ENCODE measurements at places on chromosomes 3 and 15.

- no peak for DNase-seq
These were observed 20.3 kb downstream of the C3orf33 start for GRCh38 chr3:155785662-155786295.

DNA sequence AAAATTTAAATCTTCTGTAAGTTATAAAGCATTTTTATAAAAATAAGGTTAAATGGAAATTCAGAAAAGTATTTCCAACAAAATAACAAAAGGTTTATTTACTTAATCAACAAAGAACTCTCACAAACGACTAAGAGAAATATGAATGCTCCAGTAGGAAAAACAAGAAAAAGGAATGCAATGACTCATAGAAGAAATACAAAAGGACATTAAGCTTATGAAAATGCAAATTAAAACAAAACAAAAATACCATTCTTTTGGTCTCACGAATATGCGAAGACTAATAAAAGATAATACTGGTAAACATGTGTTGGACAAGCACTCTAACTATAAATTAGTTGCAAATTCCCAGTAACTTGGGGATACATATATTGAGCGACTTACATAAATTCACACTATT, 17.5 kb upstream of the TBC1D5 start:
- DNase-seq = no peak

DNA sequence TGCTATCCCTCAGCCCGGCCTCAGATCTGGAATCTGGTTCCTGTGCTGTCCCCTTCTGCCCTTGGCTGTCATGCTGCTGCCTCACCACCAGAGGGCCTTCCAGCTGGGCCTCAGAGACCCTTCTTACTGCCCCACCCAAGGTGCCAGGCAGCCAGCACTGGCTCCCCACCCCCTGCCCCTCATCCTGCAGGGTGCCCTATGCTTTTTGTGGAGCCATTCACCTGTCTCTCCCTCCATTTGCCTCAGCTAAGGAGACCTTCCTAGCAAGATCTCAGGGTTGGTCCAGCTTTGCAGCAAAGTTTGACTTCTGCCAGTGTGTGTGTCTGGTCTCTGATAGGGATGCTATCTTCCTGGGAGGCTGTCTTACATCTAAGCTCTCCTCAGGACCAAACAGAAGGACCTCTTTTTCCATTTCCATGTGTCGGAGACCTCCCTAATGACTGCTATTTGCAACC, 1.9 kb upstream of the VWA5B2 start:
- DNase-seq = peak; percentile 33

- DNase-seq = no peak
These were observed 137.5 kb upstream of the LRTM1 start for GRCh38 chr3:55065331-55065730.

GRCh38 chr3:8113626-8114025, 388.0 kb upstream of the LMCD1 start:
- no peak for DNase-seq

DNA sequence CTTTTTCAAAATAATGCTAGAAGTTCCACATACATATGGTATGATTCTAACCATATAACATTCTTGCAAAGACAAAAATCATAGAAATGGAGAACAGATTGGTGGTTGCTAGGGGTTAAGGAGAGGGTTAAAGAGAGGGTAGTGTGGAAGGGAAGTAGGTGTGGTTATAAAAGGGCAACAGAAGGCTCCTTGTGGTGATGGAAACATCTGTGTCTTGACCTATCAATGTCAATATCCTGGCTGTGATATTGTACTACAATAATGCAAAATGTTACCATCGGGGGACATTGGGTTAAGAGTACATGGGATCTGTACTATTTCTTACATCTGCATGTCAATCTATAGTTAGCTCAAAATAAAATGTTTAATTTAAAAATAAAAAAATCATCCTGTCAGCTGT, 67.8 kb upstream of the FSIP1 start:
- DNase-seq = no peak

DNA sequence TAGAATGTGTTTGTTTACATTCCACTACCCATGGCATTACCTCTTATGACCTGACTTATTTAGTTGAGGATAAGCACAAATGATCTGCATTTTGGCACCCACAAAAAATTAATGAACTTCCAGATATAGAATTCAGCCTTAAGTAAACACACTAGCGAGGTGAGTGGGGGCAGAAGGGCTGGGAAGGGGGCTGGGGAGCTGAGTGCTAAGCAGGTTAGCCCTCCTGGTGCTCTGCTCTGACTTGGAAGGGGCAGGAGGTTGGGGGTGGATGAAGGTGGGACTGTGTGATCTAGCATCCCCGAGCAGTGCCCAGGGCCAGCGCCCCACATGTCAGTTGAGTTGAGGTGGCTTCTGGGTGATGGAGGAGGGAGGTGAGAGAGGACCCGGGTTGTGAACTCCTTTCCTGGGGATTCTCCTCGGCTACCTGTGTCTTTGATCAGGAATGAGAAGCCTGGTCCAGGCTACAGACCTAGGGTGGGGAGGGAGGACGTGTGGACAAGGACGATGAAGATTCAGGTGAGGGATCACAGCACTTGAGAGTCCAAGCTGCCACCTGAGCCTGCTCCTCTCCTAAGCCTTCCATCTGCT, 178.6 kb upstream of the SMAD3 start:
- DNase-seq = no peak

GRCh38 chr3:16494814-16495431, 18.6 kb downstream of the RFTN1 start:
- no peak for DNase-seq

DNA sequence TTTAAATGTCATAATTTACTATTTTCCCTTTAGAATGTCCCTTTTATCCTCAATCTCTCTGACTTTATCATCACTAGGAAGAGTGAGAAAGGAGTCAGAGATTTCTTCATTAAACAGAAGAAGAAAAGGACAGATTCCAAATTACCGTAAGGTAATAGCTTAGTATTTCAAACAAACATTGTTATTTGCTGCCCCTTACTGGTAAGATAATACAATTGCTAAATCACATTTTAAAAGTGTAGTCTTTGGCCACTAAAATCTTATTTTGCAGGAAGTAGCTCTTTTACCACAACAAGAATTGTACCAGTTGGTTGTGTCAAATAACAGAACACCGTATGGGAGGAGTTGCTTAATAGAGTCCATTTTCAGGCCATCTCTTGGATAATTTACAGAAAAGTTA, 53.7 kb downstream of the CGGBP1 start:
- no peak for DNase-seq

GRCh38 chr3:127888564-127889107, 26.4 kb upstream of the KBTBD12 start:
- DNase-seq = no peak

GRCh38 chr3:43998836-43999727, 242.6 kb upstream of the TOPAZ1 start:
- no peak for DNase-seq

GRCh38 chr15:68145706-68146105, 59.4 kb downstream of the CALML4 start:
- DNase-seq = no peak

DNA sequence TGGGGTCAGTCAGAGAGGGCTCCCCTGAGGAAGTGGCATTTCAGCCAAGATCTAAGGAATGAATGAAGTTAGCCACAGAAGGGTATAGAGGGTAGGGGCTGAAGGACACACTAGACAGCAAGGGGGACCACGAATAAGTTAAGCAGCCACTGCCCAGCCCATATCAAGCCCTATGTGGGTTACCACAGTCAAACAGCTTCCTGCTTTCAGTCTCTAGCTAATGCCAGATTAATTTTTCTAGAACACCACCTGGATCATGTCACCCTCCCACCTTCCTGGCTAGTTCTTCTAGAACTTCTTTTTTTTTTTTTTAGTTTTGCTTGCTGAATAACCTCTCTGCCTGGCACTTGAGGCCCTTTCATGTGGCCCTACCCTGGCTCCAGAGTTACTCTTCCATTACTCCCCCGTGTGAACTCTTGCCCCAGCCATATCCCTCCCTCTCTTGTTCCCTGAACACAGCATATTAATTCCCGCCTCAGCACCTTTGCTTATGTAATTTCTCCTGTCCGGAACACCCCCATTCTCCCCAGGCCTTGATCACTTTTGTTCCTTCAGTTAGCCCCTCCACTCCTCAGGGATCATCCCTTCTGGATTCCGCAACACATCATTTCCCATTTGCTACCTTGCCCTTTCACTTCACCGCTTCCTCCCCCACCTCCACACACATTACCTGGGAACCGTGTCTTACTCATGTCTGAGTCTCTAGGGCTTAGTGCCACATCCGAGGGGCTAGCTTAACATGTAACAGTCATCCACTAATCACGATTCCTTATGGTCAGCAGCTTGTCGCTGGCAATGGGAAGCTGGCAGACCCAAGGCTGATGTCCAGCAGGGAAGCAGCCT, 20.6 kb upstream of the BNC1 start:
- no peak for DNase-seq

Measured in activated CD4-positive, alpha-beta T cell treated with anti-CD3 and anti-CD28 coated beads, Interleukin-2, amount 50 U/mL, for 24 hours (primary cell).